ENCODE measurements at places on chromosomes 13 and 19.

GRCh38 chr19:16262618-16263017, 62.0 kb upstream of the KLF2 start:
- DNase-seq = no peak

GRCh38 chr19:43765109-43765876, 10.5 kb upstream of the SMG9 start:
- no peak for DNase-seq

GRCh38 chr13:36915106-36915505, 4.9 kb downstream of the SMAD9 start:
- DNase-seq = no peak

DNA sequence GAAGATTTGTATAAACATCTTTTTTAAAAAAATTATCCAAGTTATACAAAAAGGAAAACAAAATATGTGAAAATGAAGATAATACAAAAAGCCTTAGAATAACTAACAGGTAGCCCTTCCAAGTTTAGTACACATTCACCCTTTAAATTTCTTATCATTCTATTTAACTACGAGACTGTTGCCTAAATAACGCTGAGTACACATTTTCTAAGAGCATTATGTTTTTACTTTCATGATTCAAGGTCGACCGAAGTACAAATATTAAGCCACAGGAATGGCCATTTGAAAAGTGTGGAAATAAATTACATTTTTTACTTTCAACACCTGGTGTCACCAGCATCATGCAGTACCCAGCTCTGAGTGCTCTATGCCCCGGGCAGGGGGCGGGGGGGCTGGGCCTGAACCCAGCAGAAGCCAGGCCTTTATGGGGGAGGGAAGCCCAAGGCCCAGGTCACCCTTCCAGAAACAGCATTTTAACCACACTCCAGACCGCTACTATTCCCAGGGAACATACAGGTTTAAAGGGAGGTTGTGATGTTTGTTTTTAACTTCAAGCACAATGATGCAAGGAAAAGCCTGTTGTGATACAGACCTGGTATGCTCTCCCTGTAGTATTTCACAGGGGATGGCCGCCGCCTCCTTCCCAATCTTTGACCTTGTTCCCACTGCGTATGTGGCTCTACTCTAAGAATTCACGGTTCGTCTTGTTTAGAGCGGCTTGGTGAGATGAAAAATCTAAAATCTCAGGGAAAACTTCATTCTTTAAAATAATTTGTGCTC, 24.0 kb downstream of the GGACT start:
- no peak for DNase-seq

DNA sequence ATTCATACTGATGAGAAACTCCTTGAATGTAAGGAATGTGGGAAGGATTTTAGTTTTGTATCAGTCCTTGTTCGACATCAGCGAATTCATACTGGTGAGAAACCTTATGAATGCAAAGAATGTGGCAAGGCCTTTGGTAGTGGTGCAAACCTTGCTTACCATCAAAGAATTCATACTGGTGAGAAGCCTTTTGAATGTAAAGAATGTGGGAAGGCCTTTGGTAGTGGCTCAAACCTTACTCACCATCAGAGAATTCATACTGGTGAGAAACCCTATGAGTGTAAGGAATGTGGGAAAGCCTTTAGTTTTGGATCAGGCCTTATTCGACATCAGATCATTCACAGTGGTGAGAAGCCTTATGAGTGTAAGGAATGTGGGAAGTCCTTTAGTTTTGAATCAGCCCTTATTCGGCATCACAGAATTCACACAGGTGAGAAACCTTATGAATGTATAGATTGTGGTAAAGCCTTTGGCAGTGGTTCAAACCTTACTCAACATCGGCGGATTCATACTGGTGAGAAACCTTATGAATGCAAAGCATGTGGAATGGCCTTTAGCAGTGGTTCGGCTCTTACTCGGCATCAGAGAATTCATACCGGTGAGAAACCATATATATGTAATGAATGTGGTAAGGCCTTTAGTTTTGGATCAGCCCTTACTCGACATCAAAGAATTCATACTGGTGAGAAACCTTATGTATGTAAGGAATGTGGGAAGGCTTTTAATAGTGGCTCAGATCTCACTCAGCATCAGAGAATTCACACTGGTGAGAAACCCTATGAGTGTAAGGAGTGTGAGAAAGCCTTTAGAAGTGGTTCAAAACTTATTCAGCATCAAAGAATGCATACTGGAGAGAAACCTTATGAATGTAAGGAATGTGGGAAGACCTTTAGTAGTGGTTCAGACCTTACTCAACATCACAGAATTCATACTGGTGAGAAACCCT, 26.6 kb downstream of the ZNF345 start:
- DNase-seq = no peak

GRCh38 chr13:73776151-73776785, 357.9 kb downstream of the KLF12 start:
- DNase-seq = no peak
